Activated CD4-positive, alpha-beta T cell treated with anti-CD3 and anti-CD28 coated beads for 4 hours (primary cell): ENCODE measurements at places on chromosomes 2 and 18.

DNA sequence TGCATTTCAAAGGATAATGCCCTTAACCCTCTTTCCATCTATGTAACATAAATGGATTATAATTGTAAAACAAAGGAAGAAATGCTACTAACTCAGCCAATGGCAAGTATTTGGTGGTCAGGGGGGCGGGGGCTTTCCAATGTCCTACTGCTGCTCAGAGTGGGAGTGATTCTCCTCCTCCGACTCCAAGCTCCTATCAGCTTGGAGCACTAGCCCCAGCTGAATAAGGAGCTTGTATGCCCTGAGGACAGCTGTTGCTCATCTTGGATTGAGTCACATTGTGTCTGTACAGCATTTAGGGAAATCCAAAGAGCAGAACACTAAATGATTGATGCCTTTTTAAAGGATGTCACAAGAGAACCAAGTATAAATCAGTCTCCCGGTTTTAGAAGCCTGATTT is 105.6 kb upstream of the ZNF521 start:
- DNase-seq = no peak

DNA sequence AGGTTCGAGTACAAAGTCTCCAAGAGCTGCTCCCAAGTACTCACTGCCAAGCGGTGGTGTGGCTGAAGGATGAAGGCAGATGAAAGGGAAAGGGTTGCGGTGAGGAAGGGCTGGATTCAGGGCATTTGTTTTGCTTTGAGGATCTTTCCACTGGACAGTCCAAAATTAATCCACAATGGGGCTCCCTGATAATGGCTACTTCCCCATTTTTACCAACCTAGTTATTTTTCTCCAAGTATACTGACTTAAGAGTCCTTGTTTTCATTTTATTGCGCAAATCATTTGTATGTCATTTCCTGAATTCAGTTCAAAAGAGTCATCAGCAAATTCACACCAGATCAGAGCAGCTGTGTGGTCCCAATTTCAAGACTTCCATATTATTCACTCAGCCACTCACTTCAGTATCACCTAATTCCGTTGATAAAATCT is 464 bp upstream of the SESTD1 start:
- no peak for DNase-seq

- DNase-seq = peak; percentile 10
Observed at GRCh38 chr18:12658426-12659138, 675 bp upstream of the SPIRE1 start.

DNA sequence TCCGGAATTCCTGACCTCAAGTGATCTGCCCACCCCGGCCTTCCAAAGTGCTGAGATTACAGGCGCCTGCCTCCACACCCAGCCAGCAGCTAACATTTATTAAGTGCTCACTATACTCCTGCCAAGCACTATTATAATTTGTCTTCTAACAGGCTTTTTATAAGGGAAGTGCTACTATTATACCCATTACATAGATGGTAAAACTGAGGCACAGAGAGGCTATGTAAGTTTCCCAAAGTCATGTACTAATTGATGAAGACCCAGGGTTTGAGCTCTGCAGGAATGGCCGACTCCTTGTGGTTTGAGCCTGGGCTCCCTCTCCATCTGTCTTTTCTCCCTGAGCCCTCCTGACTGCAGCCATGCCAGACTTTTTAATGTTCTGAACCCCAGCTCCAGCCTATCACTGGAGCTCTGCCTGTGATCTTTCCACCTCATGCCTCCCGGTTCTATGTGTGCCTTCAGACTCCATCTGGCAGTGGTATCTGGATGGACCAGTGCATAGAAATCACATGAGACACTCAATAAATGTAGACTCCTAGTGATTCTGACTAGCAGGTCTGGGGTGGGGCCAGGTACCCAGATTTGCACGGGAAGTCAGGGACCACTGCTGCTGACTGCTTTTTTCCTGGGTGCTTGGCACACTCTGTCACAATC is 197.1 kb downstream of the NEDD4L start:
- no peak for DNase-seq

DNA sequence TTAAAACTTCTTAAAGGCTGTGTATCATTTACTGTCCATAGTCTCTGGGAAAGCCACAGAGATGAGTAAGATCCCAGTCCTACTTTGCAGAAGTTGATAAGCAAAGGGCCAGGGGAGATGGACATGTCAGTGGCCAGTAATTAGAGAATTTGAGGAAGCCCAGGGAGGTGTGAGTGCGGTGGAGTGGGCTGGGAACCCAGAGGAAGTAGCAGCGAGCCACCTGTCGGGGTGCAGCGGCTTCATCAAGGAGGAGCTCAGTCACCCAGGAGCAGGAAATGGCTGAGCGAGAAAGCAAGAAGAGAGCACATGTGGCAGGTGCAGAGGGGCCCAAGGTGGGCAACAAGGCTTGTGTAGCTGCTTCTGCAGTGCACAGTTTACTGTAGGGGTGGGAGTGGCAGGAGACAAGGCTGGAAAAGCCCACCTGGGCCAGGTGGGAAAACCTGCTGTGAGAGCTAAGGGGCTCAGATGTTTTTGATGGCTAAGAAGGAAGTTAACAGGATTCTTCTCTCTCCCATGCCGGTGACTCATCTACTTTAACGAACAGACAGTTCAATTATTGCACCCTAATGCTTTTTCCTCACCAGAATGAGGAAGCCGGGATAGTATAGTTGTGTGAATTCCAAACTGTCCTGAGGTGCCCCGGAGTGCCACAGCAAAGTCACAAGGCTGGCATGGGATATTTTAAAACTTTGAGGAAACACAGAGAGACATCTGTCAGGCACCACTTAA is 34.8 kb upstream of the MGAT5 start:
- peak; percentile 30 for DNase-seq

- no peak for DNase-seq
Observed at GRCh38 chr2:38146907-38147307, 71.0 kb upstream of the CYP1B1 start.

DNA sequence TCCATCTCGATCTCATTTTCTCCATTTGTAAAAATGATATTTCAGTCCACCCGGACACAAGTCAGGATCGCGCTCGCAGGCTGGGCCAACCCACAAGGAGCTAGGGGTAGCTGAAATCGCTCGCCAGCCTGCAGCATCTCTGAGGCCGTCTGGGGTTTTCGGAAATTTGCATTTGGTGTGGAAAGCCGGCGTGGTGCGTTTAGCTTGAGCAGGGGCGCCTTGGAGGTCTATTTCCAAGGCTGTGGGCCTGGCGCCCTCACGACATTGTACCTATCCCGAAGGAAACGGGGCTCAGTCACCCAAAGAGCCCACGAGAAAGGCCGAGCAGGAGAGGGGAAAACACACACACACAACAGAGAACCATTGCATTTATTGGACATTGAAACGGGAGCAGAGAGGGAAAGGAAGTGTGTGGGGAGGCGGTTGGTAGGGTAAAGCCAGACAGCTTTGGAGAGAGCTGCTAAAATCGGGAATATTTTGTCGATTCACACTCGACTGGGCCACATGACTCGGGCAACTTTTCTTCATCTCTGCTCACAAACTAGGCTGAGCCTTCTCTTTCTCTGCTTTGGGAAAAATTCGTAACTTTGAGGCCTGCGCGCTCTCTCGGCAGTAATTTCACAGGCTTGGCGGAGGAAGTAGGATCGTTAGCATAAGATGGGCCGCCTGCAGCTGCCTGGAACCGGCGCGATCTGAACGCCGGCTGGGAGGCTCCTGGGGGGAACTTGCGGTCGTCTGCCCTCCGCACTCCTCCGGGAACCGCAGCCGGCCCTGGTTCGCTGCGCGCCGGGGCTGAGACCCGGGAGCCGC is 1.1 kb upstream of the HOXD8 start:
- no peak for DNase-seq

DNA sequence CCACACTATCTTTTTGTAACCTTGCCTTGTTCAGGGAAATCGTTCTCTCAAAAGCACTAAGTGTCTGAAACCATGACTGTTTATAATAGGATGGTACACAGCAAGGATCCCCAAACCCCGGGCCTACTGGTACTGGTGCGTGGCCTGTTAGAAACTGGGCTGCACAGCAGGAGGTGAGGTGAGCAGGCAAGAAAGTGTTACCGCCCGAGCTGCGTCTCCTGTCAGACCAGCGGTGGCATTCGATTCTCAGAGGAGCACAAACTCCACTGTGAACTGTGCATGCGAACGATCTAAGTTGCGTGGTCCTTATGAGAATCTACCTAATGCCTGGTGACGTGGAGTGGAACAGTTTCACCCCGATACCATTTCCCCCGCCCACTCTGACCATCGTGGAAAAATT is 81.8 kb upstream of the KCNJ3 start:
- DNase-seq = no peak

DNA sequence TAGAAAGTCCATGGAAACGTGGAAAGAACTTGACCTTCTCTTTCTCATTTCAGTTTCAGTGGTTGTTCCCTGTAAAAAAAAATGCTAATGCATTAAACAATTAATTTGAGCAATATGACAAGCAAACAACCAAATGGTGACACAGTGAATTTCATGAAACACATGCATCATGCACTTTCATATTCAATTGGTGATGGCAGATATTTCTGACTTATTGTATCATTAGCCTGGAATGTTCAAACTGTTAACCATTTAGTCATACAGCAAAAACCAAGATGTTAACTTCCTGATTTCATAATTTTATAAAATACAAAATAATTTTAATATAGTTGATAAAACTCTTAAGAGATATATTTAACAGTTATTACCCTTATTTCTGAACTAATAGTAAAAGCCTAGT is 85.5 kb downstream of the SCN1A start:
- DNase-seq = no peak

GRCh38 chr18:79384151-79384807 is 11.5 kb upstream of the NFATC1 start:
- no peak for DNase-seq

- DNase-seq = no peak
Observed at GRCh38 chr2:74831693-74832530, 2.0 kb upstream of the HK2 start.

GRCh38 chr2:219709331-219709761 is 81.9 kb downstream of the SLC4A3 start:
- no peak for DNase-seq

GRCh38 chr2:70477441-70477844 is 76.2 kb downstream of the TGFA start:
- DNase-seq = no peak

DNA sequence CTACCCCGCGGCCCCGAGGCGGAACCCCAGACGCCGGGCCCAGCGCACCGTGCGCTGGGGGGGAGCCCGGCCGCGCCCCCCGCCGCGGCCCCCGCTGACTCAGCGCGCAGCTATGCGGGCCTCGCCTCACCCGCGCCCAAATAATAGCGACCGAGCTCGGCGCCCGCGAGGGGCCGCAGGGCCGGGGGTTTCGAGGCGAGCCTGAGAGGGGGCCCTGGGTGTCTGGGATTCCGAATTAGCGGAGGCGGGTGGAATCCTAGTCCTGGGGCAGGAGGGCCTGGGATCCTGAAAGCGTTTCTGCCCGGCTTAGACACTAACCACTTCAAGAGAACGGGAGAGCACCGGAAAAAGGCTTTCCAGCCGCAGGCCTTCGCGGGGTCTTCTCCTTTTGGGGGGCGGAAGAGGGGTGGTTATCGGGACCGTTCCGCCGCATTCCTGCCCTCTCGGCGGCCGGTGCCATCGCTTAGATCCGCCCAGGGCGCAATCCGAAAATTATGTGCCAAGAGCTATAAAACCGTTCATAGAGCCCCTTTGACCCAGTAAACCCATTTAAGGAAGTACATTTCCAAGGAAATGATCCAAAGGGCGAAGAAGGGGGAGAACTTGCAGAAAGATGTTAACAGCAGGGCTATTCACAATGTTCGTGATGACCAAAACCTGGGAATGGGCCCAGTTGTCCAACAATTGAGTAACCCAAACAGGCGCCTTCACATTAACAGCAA is 681 bp upstream of the ROCK2 start:
- no peak for DNase-seq

GRCh38 chr2:86044045-86044444 is 61.6 kb downstream of the POLR1A start:
- no peak for DNase-seq

GRCh38 chr2:230418341-230419016 is 2.5 kb downstream of the SP100 start:
- DNase-seq = no peak

DNA sequence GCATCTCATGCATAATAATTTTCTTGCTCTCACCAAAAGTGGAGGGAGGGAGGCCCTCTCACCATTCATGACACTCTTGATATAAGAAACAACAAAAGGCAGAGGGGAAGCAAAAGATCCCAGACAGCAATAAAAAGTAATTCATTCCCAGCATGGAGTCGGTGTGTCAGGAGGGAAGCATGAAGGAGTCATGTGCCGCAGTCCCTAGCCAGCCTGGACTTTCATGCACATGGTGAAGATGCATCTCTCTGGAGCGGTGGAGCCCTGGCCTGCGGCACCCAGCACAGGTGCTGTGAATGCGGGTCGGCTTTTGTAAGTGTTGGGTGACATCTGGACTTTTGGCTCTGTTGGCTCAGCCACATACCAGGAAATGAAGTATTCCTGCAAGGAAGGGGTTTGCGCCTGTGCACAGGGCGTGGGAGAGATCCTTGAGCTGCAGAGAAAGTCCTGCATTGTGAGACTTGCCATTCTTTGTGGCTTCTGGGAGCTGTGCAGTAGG is 119.4 kb downstream of the COPS8 start:
- DNase-seq = no peak

- no peak for DNase-seq
Observed at GRCh38 chr2:47724221-47724981, 58.5 kb upstream of the MSH6 start.

GRCh38 chr2:18788592-18788991 is 199.2 kb upstream of the NT5C1B start:
- DNase-seq = no peak

DNA sequence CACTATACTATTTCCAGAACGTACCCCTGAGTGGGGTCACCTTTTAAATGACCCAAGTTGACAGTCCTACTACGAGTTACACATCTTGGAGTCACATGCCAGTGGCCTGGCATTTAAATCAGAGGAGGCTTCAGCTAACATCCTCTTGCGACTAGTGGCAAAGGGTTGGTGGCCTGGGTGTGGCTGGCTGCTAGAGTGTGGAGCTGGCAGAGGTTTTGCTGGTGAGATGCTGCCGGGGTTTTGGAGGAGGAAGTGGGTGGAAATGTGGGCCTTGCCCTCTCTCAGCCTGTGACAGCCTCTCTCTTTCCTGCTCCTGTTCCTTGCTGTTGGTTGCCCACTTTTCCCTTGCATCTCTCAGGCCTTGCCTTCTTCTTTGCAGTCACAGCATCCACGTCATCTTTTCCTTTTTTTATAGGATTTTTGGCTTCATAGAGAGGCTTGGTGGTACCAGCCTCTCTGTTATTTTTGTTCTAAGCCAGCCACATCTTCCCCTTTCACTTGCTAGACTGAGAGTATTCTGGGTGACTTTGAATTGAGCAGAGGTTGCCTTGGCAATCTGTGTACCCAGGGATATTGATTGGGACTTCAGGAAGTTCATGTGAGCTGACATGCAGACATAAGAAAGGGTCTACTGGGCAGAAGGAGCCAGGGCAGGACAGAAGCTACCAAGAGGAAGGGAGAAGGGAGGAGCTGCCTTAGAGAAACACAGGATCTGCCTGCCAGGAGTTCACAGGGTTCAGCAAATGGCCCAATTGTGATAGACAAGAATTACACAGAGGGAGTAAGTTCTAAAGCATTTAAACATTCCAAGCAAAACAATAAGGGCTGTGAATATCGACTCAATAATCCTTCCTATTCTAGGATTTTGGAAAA is 55.4 kb downstream of the CDC42EP3 start:
- DNase-seq = peak; percentile 57

GRCh38 chr18:76401498-76401897 is 93.5 kb downstream of the ZNF516 start:
- DNase-seq = no peak
